NCI-H446 (cell line): ENCODE measurements at places on chromosomes 1 and 21.

- no peak for DNase-seq
Measured at GRCh38 chr1:170931650-170932049, 3.7 kb upstream of the MROH9 start.

GRCh38 chr1:226223786-226224244 is 351 bp downstream of the MIXL1 start:
- DNase-seq, result no peak

DNA sequence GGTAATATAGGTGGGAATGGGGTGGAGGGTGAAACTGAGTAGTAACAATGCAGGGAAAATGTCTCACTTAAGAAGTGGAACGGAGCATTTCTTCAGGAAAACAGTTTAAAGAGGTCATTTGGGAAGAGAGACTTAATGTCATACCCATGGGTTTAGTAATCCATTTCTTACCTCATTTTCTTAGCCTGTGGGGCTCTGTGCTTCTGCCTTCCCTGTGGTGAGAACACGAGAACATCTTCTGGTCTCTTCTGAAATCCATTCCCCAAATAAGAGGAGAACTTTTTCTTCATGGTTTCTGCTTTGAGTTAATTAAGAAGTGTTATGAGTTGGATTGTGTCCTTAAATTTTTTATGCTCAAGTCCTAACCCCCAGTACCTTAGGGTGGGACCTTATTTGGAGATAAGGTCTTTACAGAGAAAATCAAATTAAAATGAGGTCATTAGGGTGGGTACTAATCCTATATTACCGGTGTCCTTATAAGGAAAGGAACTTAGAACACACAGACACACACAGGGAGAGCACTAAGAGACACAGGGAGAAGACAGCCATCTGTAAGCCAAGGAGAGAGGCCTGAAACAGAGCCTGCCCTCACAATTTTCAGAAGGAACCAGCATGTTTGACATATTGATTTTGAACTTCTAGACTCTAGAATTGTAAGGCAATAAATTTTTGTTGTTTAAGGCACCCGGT is 5.4 kb downstream of the CCDC190 start:
- no peak for DNase-seq

DNA sequence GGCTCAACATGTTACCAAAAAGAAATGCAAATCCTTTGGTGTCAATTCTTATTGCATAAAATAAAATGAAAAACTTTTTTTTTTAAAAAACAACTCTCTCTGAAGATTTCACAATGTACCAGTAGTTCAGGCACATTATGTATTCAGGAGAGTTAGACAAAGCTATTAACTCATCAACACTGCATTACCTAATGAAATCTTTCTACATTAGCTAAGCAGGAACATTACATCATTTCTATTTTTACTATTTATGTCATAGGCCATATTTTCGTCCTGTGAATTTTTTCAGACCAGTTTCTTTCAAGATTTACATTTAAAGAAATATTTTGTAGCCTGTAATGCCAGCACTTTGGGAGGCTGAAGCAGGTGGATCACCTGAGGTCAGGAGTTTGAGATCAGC is 366.2 kb downstream of the USH2A start:
- no peak for DNase-seq

GRCh38 chr1:27377760-27378495 is 3.3 kb upstream of the FCN3 start:
- DNase-seq, result no peak

GRCh38 chr1:13793088-13793730 is 93.2 kb downstream of the PRDM2 start:
- DNase-seq, result no peak

GRCh38 chr1:220382994-220383393 is 110.7 kb upstream of the RAB3GAP2 start:
- DNase-seq, result no peak

DNA sequence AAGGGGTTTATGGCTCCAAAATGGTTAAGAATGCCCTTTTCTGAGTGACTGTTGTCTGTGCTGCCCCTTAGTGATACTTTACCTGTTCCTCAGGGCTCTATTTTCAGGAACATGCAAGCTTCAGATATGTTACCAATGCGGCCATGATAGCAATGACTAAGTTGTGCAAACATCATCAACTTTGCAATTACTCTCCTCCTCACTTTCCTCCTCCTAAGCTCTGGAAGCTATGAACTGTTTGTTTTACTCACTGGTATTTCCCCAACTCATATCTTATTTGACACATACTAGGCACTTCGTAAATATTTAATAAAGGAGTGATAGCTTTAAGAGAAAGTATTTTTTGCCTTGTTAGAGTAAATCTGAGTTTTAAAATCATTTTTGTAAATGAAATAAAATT is 53.8 kb downstream of the RWDD3 start:
- DNase-seq, result no peak

DNA sequence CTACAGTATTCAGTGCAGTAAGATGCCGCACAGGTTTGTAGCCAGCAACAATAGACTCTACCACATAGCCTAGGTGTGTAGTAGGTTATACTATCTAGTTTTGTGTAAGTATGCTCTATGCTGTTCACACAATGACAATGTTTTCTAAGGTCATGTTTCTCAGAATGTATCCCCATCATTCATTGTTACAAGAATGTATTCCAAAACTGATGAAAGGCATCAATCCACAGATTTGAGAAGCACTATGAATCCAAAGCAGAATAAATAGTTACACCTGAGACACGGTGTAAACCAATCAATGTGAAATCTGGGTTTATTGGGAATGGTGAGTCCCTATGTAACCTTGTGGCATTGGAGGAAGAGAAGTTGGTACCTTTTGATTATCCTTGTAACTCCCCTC is 54.5 kb upstream of the MARK1 start:
- no peak for DNase-seq

DNA sequence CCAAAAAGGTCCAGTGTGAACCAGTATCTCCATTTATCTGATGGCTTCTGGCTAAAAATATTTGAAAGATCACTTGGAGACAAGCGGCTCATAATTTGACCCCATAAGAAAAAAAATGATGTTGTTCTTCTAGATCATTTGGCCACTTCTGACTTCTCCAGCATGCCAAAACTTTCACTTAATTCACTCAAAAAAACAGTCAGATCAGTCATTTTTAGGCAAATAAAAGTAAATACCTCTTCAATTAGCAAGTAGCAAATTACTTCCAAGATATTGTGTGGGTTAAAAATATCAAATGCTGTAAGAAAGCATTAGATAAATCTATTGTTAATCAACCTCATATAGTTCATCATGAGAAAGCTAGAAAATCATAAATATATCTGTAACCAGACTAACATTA is 106.0 kb downstream of the ZC3H11B start:
- DNase-seq, result no peak

- no peak for DNase-seq
Measured at GRCh38 chr21:27831816-27832569, 865.1 kb upstream of the ADAMTS5 start.

DNA sequence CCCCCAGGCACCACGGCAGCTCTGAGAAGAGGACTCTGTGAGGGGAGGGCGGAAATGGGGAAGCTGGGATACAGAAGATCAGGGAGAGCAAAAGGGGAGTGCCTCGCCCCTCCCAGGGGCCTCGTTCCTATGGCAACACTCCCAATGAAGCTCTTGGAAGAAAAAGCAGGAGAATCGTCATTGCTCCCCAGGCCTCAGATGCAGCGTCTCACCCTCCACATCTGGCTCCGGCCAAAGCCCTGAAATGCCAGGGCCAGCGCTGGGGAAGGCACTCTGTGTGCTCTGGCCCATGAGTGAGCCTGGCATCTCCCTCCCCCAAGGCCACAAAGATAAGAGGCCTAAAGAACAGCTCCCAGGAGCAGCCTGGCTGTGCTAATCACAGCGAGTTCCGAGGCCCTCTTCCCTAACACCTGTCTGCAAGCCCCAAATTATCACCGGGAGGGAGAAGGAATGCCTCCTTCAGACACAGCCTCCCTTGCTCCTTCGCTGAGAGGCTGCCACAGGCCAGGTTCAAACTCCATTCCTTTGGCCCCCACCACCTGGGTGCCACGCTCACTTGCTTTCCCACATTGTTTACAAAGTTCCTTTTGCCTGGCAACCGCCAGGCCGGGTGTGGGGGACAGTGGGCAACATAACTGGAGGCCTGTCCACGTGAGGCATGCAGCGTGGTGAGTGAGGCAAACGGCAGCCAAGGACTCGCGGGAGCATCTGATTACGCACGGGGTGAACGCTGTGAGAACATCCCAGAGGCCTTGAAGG is 27.8 kb downstream of the ECE1 start:
- no peak for DNase-seq

DNA sequence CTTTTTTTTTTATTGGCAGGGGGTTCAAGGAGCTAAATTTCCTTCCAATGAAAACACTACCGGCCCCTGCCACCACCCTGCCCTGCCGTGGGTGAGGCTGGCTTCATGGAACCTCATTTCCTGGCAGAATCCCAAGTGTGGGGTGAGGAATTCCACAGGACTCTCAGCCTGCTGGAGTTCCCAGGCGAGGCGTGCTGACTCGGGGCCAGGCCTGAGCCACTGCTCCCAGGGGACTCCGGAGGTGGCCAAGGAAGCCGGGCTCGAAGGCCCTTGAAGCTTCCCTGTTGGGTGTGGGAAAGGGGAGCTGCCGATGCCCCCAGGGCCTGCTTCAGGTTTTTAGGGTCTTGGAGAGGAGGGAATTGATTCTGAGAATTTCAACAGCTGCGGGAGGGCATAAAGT is 95.3 kb upstream of the ACTRT2 start:
- DNase-seq, result no peak

GRCh38 chr1:179968284-179968993 is 13.8 kb downstream of the CEP350 start:
- no peak for DNase-seq

DNA sequence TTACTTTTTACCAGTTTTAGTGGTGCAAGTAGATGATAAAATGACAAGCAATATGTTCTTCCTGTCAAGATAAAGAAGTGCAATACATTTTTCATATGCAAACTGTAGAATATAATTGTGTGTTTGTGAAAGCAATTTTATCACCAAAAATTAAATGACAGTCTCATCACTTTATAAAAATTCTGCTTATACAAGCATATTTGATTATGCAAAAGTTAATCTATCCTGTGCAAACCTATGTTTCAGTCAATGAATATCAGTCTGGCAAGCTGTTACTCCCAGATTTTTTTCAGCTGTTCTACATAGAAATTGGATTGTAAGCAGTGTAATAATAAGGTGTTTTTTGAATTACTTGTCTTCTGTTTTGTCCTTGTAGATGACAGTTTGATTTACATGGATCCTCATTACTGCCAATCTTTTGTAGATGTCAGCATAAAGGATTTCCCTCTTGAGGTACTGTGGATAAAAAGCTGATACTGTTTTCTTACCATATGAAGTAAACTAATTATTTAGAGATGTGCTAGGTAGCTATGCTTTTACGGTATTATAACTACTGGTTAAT is 50.5 kb downstream of the ATG4C start:
- DNase-seq, result no peak

GRCh38 chr1:40782371-40782956 is 1.1 kb upstream of the KCNQ4 start:
- DNase-seq, result no peak
